Left lung (tissue), 14 donors: ENCODE measurements at places on chromosomes 7 and 10. TPM values are rescaled to one million over a fixed set of nuclear protein-coding genes. Genes with fewer than 3 reads are reported as not detected.

Gene IQUB
- polyA plus RNA-seq, result 1.7 TPM

Gene CALML3
- polyA plus RNA-seq, result 0.85 TPM

Gene C7orf57
- 3.1 TPM for polyA plus RNA-seq

Gene DEPP1
- polyA plus RNA-seq, result 18.5 TPM

Gene GARS1
- polyA plus RNA-seq, result 84.6 TPM

Gene OPN1SW
- 1.9 TPM for polyA plus RNA-seq

Gene SEMA4G
- polyA plus RNA-seq, result 44.2 TPM

Gene CRYGN
- 0.60 TPM for polyA plus RNA-seq

Gene POP7
- 22.8 TPM for polyA plus RNA-seq

Gene VIPR2
- 0.31 TPM for polyA plus RNA-seq

Gene MBL2
- not detected for polyA plus RNA-seq

Gene ZNF853
- 17.5 TPM for polyA plus RNA-seq

Gene HPSE2
- polyA plus RNA-seq, result 10.7 TPM

Gene CAMK2G
- polyA plus RNA-seq, result 31.5 TPM

Gene DPYSL4
- 13.1 TPM for polyA plus RNA-seq

Gene MYH16
- polyA plus RNA-seq, result 0.20 TPM

Gene TBC1D12
- 21.7 TPM for polyA plus RNA-seq

Gene GAD2
- not detected for polyA plus RNA-seq

Gene TUBB8
- 0.55 TPM for polyA plus RNA-seq

Gene ATG9B
- 3.5 TPM for polyA plus RNA-seq

Gene CYP2C19
- 0.11 TPM for polyA plus RNA-seq
